ENCODE measurements at places on chromosomes 5 and 9.

GRCh38 chr5:176131771-176132170 lies 106.5 kb upstream of the SIMC1 start:
- DNase-seq: no peak

DNA sequence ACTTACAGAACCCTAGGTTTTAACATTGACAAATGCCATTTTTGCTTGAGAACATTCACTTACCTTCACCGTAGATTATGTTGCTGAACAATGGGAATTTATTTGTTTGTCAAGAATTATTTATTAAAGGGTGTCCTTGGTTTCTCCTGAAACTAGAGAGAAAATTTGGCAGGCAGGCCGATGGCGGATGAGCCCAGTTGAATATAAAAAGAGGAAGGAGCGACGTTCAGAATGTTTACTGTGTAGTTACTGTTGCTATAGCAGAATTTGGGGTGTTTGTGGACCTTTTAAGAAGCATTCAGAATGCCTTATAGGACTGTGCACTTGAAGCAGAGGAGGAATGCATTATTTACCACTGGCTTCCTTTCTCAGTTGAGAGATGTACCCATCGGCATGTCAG lies 268.2 kb downstream of the CDH10 start:
- no peak for DNase-seq

- no peak for DNase-seq
Observed at GRCh38 chr9:108913391-108913790, 20.5 kb downstream of the ELP1 start.

DNA sequence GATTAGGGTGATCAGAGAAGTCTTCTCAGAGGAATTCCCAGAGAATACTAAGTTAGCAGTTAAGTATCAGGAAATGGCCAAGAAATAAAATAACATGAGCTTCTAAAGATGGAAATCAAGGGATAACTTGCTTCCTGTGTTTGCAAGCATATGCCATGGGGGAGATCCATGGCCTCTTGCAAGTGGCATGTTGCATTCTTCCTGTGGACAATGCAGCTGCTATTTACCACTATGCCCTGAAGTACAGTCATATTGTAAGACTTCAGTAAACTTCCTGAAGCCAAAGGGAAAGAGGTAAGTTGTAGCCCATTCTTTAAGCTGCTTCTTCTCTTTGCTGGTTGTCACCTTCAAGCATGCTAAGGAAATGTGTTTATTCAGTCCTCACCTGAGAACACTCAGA lies 154.7 kb upstream of the RUSC2 start:
- no peak for DNase-seq

- no peak for DNase-seq
Observed at GRCh38 chr5:61298066-61298465, 34.0 kb upstream of the ZSWIM6 start.

- no peak for DNase-seq
Observed at GRCh38 chr5:15282611-15283010, 217.4 kb upstream of the FBXL7 start.

GRCh38 chr9:127020036-127020801 lies 102.2 kb downstream of the ANGPTL2 start:
- DNase-seq: no peak

GRCh38 chr9:70113403-70114022 lies 69.9 kb downstream of the MAMDC2 start:
- DNase-seq: no peak

GRCh38 chr9:124392254-124392870 lies 22.9 kb downstream of the PSMB7 start:
- no peak for DNase-seq

DNA sequence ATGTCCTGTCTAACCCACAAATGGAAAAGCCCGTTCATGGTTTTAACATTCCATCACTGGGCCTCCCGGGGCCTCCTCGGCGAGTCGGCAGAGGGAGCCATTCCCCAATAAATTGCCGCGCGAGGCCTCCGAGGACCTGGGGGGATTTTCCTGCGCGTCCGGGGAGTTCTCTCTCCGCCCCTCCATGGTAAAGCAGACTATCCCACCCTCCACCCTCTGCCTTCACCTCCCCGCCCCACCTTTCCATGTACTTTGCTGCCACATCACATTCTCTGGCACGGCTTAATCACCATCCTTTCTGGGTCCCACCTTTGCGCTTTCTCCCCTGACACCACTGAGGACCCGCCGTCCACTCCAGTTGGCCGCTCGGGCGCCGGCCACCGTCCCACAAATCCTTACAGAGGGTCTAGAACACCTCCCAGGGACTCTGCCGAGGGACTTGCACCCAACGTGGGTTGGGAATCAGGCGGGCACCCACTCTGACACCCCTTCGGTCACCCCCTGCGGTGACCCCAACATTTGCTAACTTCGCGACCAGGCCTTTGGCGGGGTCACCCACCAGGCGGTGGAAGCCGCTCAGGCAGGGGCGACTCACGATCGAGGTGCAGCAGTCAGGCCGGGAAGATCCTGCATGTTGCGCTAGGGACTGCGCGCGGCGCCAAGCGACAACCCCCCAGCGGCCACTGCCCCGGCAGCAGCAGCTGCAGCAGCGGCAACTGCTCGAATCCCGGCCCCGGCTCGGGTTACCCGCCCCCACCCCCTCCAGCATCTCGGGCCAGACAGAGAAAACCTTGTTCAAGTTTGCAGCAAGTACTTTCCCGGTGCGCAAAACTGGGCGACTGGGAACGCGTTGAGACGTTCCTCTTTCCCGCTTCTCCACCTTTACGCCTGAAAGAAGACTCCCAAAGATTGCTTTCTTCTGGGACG lies at the start of gene MEGF10:
Gene MEGF10, plus strand, starts transcription at position 778 of the 927 bp plus-strand sequence. CDS start 40,513 bp downstream, outside the sequence.
- DNase-seq: no peak

DNA sequence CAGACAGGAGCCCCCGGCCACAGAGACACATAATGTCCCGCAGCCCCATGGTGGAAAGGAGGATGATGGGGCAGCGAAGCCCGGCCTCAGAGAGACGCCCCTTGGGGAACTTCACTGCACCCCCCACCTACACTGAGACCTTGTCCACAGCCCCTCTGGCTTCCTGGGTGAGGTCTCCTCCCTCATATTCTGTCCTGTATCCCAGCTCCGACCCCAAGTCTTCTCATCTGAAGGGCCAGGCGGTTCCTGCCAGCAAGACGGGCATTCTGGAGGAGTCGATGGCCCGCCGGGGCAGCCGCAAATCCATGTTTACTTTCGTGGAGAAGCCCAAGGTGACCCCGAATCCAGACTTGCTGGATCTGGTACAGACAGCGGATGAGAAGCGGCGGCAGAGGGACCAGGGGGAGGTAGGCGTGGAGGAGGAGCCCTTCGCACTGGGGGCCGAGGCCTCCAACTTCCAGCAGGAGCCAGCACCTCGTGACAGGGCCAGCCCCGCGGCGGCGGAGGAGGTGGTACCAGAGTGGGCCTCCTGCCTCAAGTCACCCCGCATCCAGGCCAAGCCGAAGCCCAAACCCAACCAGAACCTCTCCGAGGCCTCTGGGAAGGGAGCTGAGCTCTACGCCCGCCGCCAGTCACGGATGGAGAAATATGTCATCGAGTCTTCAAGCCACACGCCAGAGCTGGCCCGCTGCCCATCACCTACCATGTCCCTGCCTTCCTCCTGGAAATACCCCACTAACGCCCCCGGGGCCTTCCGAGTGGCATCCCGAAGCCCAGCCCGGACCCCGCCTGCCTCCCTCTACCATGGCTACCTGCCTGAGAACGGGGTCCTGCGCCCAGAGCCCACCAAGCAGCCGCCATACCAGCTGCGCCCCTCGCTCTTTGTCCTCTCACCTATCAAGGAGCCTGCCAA lies 8.9 kb downstream of the SYNPO start:
- no peak for DNase-seq

DNA sequence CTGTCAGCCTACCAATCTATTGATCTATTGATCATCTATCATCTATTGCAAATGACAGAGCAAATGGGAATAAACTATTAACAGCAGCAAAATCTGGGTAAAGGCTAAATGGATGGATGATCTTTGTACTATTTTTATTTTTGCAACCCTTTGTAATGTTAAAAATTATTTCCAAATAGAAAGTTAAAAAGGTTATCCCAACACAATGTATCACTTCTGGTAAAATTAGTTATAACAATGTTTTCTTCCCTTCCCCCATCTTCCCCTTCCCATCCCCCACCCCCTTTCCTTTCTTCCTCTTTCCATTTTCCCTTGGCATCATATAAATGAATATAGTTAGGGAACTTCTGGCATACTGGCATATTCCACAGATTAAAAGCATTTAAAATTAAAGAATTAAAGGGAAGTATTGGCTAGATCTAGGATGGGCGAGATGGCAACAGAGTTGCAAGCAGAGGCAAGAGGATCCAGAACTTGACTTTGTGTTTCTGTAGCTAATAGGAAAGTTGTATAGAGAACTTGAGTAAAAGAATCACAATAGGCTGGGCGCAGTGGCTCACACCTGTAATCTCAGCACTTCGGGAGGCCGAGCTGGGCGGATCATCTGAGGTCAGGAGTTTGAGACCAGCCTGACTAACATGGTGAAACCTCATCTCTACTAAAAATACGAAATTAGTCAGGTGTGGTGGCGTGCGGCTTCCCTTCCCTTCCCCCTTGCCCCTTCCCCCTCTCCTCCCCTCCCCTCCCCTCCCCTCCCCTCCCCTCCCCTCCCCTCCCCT lies 66.6 kb upstream of the TAF11L2 start:
- DNase-seq: no peak

DNA sequence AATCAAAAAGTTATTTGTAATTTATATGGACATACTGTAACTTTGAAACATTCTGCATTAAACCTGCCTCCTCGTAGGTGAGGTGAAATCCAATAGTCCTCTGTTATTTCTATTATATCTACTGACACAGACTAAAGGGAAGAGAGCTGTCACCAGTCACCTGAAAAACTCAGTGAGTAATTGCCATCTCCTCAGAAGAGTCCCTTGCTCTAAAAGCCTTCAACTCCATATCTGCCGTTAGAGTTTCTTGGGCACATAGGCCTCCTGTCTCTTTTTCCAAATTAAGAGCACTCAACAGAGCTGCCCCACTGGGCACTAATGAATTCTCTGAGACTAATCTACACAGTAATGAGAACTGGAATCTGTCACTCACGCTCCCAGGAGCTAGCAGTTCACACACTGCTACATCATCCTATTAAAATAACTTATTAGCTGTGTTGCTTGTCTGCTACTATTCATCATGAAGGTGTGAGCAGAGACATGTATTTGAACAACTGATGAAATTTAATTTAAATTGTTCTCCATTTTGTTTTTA lies 67.3 kb upstream of the VCAN start:
- no peak for DNase-seq

DNA sequence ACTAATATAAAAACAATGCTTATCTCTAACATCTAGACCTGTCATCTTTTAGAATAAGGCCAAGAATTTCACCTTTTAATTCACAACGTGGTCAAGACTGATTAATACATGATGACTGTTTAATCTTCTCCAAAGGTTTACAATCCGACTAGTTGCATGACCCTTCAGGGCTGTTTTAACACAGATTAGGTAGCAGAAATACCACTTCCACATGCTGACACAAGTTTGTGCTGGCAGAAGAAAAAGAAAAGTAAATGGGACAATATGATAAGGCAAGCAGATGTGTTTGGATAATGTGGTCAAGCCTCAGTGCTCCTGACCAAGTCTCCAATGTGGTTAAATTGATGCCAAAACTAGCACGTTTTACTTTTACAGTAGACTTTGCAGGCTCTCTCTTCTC lies 31.1 kb downstream of the SEMA6A start:
- no peak for DNase-seq

DNA sequence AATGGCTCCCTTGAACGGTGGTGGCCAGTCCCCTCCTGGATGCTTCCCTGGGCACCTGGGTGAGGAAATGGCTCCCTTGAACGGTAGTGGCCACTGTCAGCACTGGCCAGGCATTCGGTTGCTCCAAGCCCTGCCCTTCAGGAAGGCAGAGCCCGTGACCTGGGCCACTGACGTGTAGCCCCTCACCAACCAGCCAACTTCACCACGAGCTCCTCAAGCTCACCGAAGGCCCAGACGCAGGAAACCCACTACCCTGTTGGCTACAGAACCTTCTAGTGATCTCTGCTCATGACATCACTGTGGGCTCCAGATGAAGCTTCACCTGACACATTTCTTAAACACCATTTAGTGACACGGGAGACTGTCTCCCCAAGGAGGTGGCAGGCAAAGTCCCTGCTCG lies 9.2 kb downstream of the SLC6A3 start:
- DNase-seq: no peak

- no peak for DNase-seq
Observed at GRCh38 chr5:39148983-39149534, 70.3 kb downstream of the FYB1 start.

- DNase-seq: no peak
Observed at GRCh38 chr5:6281818-6282217, 96.5 kb downstream of the MED10 start.

- DNase-seq: no peak
Observed at GRCh38 chr9:100473276-100474081, 530 bp downstream of the TMEFF1 start.

DNA sequence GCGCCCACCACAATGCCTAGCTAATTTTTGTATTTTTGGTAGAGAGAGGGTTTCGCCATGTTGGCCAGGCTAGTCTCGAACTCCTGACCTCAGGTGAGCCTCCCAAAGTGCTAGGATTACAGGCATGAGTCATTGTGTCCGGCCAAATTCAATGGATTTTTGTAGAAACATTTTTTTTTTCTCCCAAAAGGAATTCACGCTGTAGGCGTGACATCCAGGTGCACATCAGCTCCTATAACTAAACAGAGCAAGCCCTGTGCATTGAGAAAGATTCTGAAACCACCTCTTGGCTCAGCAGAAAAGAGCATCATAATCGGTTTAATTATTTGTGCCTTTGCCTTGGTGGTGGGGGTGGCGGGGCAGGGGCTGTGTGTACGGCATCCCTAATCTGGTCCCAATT lies 32.9 kb upstream of the DAB2IP start:
- DNase-seq: no peak

DNA sequence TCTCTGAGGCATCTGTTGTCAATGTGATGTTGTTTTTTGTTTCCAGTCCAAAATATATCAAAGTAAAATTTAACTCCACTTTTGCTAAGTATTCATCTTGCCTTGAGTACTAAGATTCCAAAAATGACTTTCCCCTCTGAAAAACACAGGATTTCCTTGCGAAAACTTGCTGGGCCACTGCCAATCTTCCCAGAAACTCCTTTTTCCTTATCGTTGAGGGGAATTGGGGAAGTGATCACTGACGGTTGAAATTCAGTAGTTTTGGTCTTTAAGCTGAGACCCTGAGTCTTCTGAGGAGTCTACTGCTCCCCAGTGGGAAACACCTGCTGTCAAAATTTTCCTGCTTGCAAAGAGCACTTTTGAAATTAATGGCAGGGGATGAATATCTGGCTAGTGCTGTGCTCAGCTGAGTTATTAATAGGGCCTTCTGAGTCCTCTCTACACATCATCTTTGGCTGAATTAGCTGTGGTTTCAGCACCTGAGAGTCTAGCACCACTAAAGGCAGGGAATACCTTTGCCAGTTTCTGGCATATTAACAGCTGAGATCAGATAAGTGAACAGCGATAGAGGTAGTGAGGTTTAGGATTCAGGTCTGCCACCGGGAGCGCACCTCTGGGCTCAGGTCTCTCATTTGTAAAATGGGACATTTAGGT lies 18.0 kb downstream of the TLR4 start:
- DNase-seq: no peak

DNA sequence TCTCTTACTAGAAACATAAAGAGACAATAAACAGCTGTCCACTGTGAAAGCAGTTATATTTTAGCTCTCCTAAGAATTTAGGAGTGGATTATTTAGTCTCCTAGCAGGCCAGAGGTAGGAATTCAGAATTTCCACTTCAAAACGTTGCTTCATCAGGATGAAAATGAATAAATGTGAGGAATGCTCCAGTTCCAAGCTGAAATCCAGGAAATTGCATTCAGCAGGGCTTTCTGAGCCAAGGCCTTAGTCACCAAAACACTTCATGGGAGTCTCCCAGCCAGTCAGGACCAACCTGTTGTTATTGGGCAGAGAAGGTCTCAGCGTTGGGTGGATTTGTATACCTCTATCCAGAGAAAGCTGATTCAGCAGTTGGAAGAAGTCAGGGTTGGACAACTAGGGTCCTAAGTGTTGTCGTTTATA lies 1040.3 kb downstream of the TLE1 start:
- peak; percentile 74 for DNase-seq
